Endodermal cell (in vitro differentiated cells): ENCODE measurements at places on chromosomes 5 and 9.

GRCh38 chr9:130995086-130996011 is 13.6 kb upstream of the LAMC3 start:
- H3K4me1 ChIP-seq, result peaks cover 4% of the 10 kb centered on the region
- peaks cover 13% of the 10 kb centered on the region for H3K27me3 ChIP-seq
- no peak overlapping the region for H3K4me3 ChIP-seq
- DNase-seq, result peak; percentile 63
- H3K36me3 ChIP-seq, result no peaks in the 10 kb centered on the region
- H3K27ac ChIP-seq, result no peak overlapping the region

DNA sequence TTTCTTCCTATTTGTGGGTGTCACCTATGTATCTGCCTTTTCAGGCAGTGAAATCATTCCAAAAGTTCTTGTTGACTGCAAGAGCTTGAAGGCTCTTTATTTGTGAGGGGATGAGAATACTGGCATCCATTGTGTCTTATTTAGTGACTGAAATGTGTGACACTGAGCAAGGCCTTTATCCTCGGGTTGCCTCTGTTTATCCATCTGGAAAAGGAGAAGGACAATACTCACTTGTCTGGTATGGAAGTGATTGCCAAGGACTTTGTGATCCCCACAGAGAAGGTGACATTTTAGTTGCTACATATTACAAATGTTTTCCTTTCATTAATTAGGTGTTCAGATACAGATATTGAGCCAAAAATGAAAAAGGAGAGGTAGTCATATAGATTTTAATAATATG is 80.2 kb downstream of the ARRDC3 start:
- peaks cover 4% of the 10 kb centered on the region for H3K4me1 ChIP-seq
- H3K27ac ChIP-seq, result no peak overlapping the region
- H3K27me3 ChIP-seq, result no peaks in the 10 kb centered on the region
- H3K4me3 ChIP-seq, result no peak overlapping the region

GRCh38 chr5:42377496-42377895 is 45.7 kb upstream of the GHR start:
- DNase-seq, result no peak
- no peak overlapping the region for H3K27ac ChIP-seq
- no peak overlapping the region for H3K4me3 ChIP-seq
- peaks cover 9% of the 10 kb centered on the region for H3K4me1 ChIP-seq
- no peaks in the 10 kb centered on the region for H3K36me3 ChIP-seq

DNA sequence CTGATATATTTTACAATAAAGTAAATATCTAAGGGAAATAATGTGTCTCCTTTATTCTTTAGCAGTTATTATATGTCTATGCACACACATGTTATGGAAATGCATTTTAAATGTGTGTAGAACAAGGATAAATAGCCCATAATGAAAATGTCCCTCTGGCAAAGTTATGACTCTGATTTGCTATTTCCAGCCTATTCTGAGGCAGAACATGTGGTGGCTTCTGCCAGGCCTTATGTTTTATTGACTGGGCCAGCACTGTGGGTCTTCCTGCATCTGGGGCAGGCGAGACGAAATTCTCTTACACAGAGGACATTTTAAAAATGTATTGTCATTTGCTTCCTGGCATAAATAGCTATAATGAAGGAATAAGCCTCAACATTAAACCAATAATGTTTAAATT is 52.8 kb downstream of the S1PR3 start:
- H3K4me1 ChIP-seq, result no peaks in the 10 kb centered on the region
- no peaks in the 10 kb centered on the region for H3K27me3 ChIP-seq
- no peak overlapping the region for H3K4me3 ChIP-seq

GRCh38 chr9:37801959-37802711 is 1.5 kb downstream of the DCAF10 start:
- H3K4me3 ChIP-seq, result peak overlapping the region; percentile 88
- H3K27ac ChIP-seq, result no peak overlapping the region
- H3K36me3 ChIP-seq, result peaks cover 16% of the 10 kb centered on the region
- no peak for DNase-seq
